ENCODE measurements at places on chromosomes 6 and 20.

- no peak for DNase-seq
Measured at GRCh38 chr20:49700411-49701185, 13.1 kb downstream of the B4GALT5 start.

DNA sequence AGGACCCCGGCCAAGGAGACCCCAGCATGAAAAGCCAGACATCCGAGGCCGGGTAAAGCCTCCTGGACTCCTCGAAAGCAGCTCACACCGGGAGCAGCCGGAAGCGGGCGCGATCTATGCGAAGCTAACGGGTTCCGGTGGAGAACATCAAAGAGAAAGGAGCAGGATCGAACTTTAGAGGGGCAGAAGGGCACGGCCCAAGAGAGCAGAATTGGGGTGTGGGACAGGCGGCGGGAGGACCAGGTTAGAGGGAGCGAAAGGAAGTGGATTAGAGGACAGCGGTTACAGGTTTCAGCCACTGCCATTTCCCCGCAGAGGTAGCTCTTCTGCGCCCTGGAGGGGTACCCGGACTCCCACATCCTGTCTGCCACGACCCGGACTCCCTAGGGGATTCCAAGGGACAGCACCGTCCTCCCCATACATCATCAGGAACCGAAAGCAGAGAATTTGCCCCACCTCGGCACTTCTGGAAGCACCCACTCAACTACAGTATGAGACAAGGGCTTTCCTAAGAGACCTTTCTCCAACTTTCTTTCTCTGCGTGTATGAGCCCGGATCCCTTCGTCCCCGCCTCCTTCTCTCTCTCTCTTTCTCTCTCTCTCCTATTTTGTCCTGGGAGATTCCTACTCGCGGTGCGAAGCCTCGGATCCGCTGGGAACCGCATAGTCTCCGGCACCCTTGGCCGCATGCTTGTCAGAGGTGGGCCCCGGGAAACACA is 507 bp upstream of the VGLL2 start:
- DNase-seq, result no peak

GRCh38 chr6:98976674-98977385 is 29.1 kb upstream of the FBXL4 start:
- DNase-seq, result no peak

- no peak for DNase-seq
Measured at GRCh38 chr6:51913265-51913664, 174.1 kb downstream of the PKHD1 start.

- DNase-seq, result no peak
Measured at GRCh38 chr6:149867876-149868640, 3.9 kb upstream of the LRP11 start.

DNA sequence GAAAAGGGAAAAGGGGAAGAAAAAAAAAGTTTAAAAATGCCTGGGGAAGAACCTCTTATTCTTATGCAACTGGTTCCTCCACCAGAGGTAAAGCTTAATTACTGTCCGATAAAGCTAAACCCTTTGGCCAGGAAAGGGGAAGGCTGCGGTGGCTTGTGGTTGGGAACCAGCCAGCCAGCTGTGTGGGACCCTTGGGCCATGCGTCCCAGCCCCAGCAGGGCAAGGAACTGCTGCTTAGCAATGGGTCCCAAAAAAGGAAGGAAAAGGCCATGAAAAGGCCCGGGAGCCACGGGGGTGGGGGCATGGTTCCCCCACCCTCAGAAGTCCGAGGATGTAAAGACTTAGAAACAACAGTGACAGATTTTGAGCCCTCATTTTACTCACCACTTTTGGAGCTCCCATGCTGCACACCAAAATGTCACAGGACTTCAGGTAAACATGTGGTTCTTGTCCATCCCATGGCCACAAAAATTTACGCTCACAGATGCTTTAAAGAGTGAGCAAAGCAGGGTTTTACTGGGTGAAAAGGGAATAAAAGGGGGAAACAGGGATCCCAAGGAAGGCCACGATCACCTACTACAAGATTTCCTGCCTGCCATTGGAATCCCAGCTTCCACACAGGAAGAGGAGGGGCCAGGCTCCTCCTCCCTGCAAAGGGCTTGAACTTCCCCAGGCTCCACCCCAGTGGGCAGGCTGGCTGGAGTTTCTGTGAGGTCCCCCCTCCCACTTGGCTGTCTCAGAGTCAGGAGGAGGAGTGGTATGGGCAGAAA is 1234.7 kb upstream of the GJE1 start:
- no peak for DNase-seq

DNA sequence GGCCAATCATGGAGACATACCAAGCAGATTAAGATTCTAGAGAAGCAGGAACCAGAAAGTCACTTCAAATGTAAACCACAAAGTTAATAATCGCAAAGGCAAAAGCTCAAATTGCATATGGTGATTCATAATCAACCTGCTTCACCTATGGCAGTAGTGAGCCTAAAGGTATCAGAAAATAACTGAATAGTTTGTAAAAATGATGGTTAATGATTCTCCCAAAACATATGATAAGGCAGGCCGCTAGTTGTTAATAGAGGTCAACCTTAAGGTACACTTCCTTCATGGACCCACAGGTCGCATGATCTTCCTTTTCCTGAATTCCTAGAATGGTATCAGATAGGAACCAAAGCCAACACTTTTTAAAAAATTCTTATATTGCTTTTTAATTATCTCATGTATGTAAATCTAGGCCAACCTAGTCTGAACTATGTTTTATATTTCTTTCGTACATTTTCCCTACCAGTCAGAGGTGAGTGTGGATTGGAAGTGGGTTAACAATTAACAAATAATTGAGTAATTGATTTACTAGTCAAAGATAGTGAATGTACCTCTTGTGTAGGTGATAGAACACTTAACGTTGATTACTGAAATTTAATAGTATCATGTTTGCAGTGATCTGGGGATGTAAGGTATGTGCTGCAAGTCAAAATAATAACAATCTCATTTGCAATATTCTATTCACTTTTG is 16.4 kb downstream of the TAAR2 start:
- DNase-seq, result no peak

DNA sequence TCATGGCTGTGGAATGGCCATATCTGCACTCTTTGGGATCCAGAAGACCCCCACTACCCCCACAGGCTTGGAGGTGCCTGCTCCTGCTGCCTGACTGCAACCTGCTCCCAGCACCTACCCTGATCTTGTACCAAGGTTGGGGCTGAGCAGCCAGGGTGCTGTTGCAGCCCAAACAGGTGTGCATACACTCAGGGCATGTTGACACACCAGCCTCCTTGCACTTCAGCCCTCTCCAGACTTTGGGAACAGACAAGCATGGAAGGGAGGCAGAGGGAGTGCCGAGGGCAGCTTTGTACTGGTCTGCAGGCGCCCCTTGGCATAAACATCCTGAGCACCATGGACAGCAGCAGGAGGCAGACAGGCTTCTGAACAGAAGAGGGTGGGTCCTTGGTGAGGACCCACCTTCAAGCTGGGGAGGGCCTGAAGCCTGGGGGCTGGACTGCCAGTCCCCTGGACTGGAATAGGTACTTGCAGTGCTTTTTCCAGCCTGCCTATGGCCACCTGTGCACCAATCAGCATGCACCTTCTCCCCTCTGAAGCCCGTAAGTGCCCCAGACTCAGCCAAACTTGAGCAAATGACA is 1675.8 kb downstream of the HACE1 start:
- no peak for DNase-seq
